T follicular helper cell (primary cell): ENCODE measurements at places on chromosomes 5 and 9.

DNA sequence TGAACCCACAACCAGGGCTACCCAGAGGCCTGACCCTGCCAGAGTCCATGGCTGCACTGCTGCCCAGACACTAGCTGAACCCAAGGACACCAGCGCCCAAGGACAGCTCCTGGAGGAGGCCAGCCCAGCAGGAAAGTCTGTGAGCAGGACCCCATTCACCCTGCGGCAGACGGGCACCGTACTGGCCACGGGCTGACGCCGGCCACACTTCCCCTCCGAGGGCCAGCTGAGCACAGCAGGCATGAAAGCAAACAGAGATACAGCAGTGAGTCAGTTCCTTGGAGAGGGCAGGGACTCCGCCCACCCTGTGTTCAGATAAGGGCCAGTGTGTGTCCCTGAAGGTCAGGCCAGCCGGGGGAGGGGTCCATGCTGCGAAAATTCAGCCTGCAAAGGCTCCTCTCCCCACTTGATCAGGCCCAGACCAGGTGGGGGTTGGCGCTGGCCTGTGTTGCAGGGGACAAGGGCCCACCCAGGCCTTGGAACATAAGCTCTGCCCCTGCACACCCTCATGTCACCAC, 3.2 kb downstream of the RNF208 start:
- DNase-seq = no peak

GRCh38 chr9:85359161-85359560, 382.6 kb downstream of the AGTPBP1 start:
- DNase-seq = no peak

GRCh38 chr9:37286530-37287175, 135.8 kb upstream of the GRHPR start:
- no peak for DNase-seq

GRCh38 chr9:128600099-128600498, 47.7 kb downstream of the SPTAN1 start:
- no peak for DNase-seq

DNA sequence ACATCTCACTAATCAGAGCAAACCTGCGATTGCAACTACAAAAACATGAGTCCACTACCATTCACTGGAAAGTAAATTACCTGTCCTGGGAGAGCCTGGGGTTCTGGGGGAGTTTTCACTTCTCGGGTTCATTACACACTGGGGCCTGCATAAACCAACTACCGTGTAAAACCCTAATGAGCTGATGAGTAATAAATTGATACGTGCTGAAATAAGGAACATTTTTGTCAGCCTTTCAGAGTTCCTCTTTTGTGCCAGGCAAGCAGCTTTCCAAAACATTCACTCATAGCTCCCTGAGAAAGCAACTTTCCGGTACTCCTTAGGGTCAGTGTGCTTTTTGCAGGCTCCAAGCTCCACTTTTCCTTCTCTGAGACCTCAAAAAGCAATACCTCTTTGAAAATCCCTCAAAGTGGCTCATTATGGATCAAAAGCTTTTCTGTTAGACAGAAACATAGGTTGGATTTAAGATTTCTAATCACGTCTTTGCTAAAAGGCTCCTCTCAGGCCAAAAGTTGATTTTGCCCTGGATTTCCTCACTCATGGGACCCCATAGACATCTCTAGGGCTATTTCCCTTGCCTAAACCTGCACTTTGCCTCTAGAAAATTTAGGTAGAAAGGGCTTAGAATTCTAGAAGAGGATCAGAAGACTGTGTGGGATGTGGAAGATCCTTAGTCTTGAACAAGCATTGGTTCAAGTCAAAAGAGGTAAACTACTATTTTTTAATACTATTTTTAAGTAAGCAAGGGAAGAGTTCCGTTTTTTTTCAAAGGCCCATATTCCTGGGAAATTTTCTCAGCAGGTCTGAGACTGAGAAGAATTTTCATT, 74.8 kb downstream of the ST8SIA4 start:
- no peak for DNase-seq

- DNase-seq = no peak
Measured at GRCh38 chr9:131104016-131104740, 7.8 kb downstream of the AIF1L start.

- no peak for DNase-seq
Measured at GRCh38 chr9:81636255-81636599, 53.1 kb downstream of the TLE1 start.

GRCh38 chr9:129781981-129782380, 21.0 kb upstream of the TOR1B start:
- no peak for DNase-seq

DNA sequence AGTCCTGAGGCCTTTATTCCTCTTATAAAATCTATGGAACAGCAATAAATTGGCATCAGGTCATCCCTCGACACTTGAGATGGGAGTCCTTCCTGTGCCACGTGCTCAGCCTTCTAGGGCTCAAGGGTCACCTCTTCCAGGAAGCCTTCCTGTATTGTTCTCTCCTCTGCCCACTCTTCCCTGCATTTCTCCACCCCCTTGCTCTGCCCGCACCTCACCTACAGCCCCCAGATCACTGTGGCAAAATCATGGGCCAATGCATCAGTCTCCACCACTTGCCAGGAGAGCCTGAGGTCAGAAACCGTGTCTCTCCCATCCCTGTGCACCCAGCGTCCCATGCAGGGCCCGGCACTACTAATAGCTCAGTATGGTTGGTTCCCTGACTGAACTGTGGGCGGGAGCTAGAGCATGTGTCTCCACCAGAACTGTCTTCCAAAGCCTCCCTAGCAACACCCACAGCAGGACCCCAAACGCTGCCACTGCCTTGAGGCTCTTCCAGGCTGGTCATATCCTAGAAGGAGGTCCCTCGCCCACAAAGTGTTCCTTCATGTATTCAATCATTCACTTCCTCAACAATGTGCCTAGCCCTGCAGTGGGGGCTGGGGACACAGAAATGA, 13.5 kb downstream of the DUSP1 start:
- no peak for DNase-seq

DNA sequence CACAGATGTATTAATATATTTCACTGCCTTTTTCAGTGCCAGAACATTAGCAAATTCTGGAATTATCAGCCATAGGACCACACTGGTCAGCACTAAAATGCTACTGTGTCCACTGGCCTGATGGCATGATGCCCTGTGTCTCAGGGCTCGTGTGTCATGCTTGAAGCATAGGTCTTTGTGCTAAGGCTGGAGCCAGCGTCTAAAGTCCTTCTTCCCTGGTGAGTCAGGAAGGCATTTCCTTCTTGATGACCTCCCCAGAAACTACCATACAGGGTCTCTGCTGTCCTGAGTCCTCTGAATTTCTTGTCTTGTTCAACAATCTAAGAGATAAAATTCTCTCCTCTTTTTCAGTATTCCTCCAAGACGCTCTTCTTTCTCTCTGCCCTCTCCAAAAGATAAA, 489.9 kb downstream of the PSAT1 start:
- no peak for DNase-seq

DNA sequence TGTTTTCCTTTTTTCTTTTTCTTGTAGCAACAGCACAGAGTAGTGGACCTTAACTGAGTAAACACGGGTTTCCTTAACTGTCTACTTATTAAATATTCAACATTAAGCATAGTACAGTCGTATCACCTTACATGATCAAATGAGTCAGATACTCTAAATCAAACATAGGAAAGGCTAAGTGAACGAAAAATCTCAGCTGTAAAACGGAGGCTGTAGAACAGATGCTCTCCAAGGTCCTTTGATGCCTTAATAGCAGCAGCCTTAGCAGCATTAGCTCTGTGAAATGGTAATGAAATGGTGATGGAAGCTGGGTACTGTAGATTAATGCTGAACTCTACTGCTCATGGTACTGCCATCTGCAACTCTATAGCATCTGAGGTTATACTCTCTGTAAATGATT, 1433.3 kb upstream of the C9orf72 start:
- no peak for DNase-seq

DNA sequence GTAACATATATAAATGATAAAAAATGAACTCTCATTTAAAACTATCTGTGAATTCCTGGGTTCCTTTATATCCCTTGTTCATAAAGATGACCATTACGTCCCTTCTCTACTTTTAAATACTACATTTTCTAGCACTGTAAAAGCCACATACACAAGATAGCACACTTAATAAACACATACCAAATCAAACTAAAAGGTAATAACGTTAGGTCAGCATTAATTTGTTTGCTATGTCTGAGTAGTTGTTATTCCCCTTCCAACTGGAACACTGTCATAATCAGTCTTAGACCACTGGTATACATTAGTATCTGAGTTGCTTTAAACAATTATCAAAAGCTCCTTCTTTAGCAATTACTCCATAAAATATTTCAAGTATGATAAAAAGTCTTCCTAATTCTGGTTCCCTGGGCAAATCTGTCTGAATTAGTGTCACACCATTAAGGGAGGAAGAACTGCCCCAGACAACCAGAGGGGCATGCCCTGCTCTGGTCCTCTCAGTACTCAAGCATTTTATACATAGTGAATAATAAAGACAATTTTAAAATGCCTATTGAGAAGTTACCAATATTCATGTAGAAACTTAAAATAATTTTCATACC, 98.1 kb downstream of the RAPGEF6 start:
- no peak for DNase-seq

GRCh38 chr5:73499187-73499586, 945 bp downstream of the BTF3 start:
- no peak for DNase-seq

GRCh38 chr5:25387953-25388352, 743.2 kb upstream of the CDH10 start:
- DNase-seq = no peak

DNA sequence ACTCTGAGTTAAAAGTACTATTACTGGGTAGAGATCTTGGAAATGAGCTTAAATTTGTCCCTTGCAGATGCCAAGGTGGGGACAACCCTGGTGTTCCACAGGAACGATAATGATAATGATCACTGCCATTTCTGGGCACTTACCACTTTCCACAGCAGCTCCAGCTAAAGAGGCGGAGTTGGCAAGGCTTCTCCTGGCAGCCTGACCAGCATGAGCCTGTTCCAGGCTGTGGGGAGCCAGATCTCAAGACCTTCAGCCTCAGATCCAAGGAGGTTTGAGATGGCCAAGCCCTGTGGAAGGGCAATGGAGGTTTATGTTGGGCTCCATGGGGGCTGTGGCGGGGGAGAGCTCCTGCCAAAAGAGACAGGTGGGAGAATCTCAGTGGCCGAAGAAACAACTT, 244.9 kb upstream of the MVB12B start:
- no peak for DNase-seq

GRCh38 chr5:5271786-5272321, 131.7 kb downstream of the ADAMTS16 start:
- DNase-seq = no peak

- DNase-seq = no peak
Measured at GRCh38 chr9:69411931-69412740, 87.1 kb downstream of the ENTREP1 start.

DNA sequence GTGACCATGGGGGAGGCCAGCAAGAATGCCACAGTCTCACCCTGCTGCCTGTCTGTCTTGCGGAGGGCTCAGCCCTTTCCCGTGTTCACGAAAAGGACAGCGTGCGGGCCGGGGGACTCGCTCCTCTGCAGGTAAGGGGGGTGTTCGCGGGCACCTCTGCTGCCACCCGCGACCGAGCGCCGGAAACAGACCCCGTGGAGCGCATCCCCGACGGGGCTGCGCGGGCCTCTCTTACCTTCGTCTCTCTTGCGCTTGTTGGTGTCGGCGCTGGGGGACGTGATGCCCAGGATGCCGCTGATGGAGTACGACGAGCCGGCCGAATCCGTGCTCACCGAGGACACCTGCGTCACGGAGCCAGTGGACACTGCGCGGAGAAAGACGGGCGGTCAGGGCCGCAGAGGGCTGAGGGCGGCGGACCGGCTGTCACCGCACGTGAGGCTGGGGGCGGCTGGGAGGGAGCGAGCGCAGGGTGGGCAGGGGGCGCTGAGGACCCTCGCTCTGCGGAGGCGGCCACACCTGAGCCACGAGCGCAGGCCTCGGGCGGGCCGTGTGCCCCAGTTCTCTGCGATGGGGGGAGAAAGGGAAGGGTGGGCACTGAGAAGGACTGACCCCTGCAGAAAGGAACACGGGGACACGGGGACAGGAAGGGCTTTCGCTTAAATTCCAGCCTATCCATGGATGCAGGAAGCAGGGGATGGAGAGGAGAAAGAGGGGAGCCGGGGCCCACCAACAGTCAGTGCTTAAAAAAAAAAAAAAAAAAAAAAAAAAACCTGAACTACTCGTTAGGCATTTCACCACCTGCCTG, 31.5 kb downstream of the PAX5 start:
- no peak for DNase-seq

DNA sequence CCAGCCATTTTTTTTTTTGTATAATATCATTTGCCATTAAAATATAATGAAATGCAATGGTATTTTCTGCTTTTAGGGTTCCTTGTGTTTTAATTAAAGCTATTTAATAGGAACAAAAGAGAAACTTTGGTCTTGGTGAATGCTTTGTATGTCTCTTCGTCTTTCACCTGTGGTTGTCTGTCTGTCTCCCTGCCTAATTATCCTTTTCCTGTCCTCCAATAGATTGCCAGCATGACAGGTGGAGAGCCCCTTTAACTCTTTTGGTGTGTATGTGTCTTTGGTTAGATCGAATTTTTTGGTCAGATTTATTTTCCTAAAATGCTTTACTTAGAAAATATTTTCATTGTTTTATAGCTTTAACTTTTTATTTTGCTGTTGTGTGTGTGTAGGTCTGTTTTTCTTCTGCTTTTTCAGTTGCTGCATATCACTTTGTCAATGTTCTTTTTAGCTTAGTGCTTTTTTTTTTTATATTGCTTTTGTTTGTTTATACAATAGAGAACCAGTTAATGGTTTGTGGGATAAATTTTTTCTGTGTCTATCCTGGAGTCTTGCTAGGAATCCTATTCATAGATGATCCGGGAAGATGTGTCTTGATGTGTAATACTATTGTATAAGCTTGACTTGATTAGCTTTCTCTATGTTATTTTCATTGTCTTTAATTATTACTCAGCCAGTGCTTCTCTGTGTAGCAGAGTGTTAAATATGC, 8.6 kb downstream of the CHMP5 start:
- no peak for DNase-seq

- no peak for DNase-seq
Measured at GRCh38 chr5:61257421-61257820, 74.6 kb upstream of the ZSWIM6 start.

GRCh38 chr9:13140843-13141592, 138.5 kb downstream of the MPDZ start:
- DNase-seq = no peak

DNA sequence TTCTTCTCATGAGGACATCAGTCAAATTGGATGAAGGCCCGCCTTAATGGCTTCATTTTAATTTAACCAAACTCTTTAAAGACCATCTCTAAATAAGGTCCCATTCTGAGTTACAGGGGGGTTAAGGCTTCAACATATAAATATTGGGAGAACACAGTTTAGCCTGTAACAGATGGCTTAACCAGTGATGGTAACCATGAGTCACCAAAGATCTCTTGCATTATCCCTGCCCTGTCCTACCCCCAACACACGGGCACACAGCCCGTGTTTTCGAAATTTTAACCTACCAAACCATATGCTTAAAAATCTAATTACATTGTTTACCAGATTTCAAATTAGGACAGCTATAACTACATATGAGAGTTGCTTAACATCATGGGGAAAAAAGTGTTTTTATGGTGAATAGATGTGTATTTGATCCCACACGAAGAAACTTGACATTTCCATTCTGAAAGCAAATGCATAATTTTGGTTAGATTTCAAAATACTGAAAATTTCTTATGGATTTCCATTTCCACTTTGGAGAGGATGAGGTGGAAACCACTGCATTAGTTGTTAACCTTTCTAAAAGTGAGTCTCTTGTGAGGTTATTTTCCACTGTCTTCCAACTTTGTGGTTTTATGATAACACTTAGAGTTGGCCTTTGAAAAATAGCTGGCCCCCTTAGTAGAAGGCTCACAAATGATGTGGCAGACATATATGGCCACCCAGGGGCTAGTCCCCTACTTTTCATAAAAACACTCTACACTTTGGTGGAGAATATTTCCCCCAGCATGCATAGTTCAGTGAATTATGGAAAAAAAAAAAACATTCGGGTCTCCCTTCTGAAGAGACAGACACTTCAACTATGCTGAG, 849.3 kb downstream of the TLE1 start:
- no peak for DNase-seq
